Stimulated activated CD4-positive, alpha-beta T cell treated with anti-CD3 and anti-CD28 coated beads, TNF-alpha, amount 100 ng/mL, for 4 hours (primary cell): ENCODE measurements at places on chromosomes 12 and 14.

DNA sequence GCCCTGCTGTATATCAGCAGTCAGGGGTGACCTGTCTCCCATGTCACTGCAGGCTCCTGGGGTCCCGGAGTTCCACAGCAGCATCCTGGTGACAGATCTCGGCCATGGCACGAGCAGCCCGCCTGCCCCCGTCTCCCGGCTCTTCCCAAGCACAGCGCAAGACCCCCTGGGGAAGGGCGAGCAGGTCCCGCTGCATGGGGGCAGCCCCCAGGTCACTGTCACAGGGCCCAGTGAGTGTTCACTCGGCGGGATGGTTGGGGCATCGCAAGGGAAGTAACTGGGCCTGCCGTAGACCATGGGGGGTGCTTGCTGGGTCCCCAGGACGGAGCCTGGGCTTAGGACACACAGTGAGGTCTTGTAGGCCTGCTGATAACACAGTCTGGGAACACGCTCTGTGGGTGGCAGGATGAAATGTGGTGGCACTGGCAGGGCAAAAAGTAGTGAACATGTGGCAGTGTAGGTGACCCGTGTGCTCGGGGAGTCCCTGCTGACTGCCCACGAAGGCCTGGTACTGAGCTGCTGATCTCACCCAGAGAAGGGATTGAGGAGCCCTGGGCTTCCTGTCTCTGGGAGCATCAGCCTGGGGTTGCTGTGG, 38.5 kb downstream of the IL31 start:
- no peak for DNase-seq

GRCh38 chr12:103698752-103699560, 111.9 kb downstream of the STAB2 start:
- DNase-seq = no peak

- no peak for DNase-seq
Measured at GRCh38 chr12:62711631-62712241, 223.2 kb downstream of the PPM1H start.

- DNase-seq = no peak
Measured at GRCh38 chr12:18387706-18388105, 126.4 kb downstream of the PIK3C2G start.

- no peak for DNase-seq
Measured at GRCh38 chr14:33404054-33404453, 465.4 kb downstream of the NPAS3 start.
